Esophagus mucosa (tissue), 1 donor: ENCODE measurements at places on chromosomes 3 and 15. TPM values are rescaled to one million over a fixed set of nuclear protein-coding genes. Genes with fewer than 3 reads are reported as not detected.

- no peak for ATAC-seq
These were observed 35.8 kb downstream of the IFT122 start for GRCh38 chr3:129475863-129476262.

DNA sequence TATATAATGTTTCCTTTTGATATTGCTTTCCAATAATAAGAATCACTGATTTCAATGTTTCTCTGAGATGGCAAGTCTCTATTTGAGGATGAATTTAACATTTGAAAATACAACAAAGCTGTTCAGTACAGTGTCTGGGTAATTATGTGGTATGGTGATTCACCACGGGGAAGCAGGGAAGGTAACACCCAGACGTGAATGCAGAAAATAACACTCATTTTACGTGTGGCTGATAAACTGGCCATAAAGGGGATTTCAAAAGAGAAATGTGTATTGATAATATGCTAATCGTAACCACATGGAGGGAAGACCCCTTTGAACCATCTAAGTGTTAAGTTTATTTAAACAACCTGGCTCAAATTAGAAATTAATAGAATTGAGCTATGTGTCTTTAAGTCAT lies 344.6 kb downstream of the GRM7 start:
- no peak for ATAC-seq

- ATAC-seq: no peak
These were observed 171.8 kb upstream of the CDIN1 start for GRCh38 chr15:36407647-36408046.

DNA sequence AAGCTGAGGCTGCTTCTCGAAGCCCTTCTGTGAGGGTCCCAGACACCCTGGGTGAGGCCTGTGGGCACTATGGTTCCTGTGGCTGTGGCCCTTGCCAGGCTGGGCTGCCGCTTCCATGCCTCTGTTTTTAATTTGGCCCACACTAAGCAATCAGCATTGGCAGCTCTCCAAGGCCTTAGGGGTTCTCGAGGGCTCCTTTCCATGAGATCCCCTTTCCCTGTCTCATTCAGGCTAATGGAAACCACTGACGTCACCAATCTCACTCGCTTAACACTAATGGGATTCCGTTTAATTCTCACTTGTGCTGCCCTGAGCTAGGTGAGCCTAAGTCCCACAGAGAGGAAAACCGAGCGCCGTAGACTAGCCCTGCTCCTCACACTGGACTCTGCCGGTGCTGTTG lies 60.2 kb upstream of the RAB6B start:
- ATAC-seq: no peak

Gene MUSTN1
- 0.40 TPM for total RNA-seq

Gene B4GALT4
- 15.8 TPM for total RNA-seq
